Breast epithelium (tissue), 4 donors: ENCODE measurements at places on chromosomes 6 and 20. TPM values are rescaled to one million over a fixed set of nuclear protein-coding genes. Genes with fewer than 3 reads are reported as not detected.

GRCh38 chr6:46058951-46059350 lies 43.3 kb upstream of the CLIC5 start:
- DNase-seq: no peak

DNA sequence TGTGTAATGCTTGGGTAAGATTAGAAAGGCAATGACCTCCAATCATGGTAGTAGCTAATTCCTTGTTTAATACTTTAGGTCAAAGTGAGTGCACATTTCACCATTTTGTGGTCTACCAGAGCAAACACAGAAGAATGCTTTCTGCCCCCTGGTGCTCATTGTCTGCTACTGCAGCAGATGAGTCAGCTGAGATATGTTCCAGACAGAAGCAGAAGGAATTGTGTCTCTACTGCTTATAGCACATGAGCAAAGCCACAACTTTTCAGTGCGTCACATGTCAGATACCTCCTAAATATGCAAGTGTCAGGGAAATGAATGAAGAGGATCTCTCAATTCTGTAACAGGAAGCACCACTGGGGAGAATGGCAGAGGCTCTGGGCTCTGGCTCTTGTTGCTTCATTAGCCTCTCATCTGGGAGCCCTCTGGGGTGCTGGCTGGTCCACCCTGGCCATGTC lies 308.9 kb downstream of the ALDH8A1 start:
- DNase-seq: peak; percentile 79

DNA sequence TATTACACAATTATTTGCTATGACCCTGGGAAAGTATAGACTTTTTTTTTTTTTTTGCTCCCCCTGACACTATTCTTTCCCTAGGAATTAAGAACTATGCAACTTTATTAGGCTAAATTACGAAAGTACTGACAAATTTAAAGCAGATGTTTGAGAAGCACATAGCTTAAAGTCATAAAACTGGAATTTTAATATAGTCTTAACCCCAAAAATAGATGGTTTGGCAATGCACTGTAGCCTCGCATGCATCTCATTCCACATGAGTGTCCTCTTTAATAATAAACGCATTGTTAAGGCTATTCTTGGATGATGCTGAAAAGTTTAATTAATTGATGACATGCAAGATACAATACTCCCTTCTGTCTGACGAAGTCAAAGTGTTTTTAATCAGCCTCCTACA lies 49.3 kb downstream of the TBC1D7 start:
- no peak for DNase-seq

DNA sequence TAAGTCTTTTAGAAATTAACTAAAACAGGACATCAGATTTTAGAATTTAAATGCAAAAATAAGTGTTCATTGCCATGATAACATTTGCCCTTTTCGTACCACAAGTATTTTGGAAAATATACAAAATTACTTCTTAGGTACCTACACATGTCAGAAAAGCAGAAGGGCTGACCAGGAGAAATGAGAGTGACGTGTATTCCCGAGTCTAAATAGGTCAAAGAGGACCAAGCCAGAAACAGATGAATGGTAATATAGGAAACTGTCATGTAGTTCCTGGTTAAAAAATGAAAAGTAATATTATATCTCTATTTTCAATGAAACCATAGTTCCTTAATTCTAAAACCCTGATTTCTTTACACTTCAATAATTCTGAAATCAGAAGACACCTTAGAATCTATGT lies 126.2 kb downstream of the IPCEF1 start:
- no peak for DNase-seq

DNA sequence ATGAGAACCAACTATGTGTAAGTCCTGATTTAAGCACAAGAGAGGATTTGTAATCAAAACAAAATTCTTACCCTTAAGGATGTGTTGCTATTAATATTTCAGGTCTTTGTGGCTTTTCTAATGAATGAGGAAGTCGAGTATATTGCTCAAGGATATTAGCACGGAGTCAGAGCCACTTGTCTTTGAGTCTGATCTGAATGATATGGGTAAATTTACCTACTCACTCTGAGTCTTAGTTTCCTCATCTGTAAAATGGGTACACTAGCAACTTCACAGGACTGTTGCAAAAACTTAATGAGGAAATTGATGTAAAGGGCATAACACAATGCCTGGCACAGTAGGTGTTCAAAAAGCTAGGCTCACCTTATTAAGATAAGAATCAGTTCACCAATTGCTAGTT lies 30.0 kb upstream of the QKI start:
- DNase-seq: no peak

DNA sequence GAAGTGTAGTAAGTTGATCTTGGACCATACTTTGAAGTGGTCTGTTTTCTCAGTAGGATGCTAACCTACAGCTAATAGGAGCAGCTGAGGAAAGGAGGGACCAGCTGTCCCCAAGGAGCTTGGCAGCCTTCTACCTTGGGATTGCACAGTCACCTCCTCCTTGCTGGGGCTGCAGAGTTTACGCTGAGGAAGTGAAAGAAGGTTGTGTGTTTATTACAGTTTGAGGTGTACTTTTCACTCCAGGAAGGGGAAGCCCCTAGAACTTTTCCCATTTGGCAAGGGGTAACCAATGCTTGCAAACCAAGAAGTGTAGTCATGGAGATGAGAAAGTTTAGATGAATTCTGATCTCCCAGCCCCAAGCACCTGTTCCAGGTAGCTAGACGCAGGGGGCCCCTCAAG lies 58.8 kb downstream of the BMP6 start:
- DNase-seq: no peak

DNA sequence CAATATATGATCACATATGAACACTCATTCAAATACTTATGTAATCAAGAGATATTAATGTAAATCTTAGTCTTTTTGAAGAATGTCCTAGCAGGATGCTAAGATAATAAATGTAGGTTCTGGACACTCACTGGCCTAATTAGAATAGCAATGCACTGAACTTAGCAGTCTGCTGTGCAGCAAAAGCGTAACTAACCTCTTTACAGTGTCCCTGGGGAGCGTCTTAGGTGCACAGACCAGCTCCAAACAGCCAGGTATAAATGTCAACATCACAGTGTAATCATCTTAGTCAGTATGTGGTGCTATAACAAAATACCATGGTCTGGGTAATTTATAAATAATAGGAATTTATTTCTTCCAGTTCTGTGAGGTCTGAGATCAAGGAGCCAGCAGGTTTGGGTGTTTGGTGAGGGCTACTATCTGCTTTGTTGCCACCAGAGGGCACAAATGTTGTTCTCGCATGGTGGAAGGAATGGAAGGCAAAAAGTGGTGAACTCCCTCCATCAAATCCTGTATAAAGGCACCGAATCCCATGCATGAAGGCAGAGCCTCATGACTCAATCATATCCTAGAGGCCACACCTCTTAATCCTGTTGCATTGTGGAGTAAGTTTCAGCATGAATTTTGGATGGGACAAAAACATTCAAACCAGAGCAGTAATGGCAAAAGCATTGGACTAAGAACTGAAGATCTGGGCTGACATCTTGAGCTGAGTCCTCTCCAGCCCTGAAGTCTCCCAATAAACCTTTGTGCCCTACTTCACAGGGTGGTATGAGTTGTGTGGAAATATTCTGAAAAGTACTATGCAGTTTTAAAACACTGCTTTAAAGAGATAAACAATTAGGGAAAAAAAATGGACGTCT lies 41.8 kb upstream of the FOXO3 start:
- DNase-seq: no peak

DNA sequence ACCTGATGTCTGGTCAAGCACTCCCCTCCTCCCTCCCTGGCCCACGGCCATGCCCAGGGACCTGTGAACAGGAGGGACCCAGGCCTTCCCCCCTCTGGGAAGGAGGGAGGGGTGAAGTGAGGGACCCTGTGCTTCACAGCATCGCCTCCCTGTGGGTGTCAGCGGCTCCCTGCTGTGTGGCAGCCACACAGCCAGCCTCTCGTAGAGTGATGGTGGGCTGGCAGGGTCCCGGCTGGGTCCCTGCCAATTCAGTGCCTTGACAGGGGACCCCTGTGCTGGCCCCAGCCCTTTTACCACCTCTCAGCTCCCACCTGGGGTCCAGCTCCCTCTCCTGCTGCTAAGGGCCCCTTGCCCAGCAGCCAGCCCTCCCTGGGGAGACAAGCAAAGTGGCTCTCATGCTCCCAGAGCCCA lies 31.3 kb upstream of the GRM4 start:
- no peak for DNase-seq

- no peak for DNase-seq
These were observed 17.2 kb downstream of the SCUBE3 start for GRCh38 chr6:35230950-35231349.

- DNase-seq: no peak
These were observed 9.6 kb upstream of the RHAG start for GRCh38 chr6:49646130-49646824.

DNA sequence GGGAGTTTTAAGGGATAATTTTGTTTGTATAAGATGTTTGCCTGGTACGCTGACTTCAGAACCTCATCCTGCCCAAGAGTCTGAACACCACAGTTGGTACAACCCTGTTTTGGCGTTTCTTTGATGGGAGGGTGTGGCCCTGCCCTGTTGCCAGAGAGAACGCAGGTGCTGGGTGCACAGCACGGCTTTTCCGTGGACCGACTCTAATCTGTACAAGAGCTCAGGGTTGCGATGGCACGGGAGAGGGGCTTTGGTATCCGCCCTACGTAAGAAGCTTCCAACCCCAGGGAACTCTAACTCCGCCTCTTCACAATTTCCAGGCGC lies 1.3 kb downstream of the CYP24A1 start:
- DNase-seq: no peak

- no peak for DNase-seq
These were observed 28.6 kb upstream of the CDKN1A start for GRCh38 chr6:36649701-36650484.

- DNase-seq: no peak
These were observed 34.8 kb downstream of the SLC35D3 start for GRCh38 chr6:136956590-136957544.

GRCh38 chr20:3603108-3603507 lies 60.1 kb downstream of the GFRA4 start:
- no peak for DNase-seq

DNA sequence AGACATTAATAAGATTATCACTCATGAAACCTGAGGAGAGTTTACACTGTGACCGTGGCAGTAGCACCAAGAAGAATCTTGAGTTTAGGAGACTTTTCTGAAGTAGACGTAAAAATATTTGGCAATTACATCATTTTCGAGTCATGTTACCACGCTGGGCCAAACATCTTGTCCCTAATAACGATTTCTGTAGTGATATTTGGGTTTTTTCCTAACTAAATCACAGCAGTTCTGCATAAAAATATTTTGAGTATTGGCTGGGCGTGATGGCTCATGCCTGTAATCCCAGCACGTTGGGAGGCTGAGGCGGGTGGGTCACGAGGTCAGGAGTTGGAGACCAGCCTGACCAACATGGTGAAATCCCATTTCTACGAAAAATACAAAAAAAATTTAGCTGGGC lies 262.4 kb downstream of the PHF3 start:
- no peak for DNase-seq

DNA sequence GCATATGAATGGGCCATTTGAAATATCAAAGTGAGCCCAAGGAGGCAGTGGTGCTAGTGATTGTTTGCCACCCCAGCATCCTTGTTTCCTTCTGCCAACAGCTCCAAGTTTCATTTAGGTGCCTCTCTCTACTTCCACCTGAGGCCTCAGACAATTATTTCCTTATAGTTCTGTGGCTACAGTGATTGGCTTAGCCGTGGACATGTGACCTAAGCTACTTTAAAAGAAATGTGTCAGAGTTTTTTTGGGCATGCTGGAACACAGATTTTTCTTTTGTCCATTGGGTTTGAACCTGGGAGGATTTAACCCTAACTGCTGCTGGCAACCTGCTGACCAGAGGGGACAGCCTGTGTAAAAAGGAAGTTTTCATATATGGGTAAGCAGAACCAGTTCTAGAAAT lies 319.4 kb downstream of the CD109 start:
- DNase-seq: no peak

DNA sequence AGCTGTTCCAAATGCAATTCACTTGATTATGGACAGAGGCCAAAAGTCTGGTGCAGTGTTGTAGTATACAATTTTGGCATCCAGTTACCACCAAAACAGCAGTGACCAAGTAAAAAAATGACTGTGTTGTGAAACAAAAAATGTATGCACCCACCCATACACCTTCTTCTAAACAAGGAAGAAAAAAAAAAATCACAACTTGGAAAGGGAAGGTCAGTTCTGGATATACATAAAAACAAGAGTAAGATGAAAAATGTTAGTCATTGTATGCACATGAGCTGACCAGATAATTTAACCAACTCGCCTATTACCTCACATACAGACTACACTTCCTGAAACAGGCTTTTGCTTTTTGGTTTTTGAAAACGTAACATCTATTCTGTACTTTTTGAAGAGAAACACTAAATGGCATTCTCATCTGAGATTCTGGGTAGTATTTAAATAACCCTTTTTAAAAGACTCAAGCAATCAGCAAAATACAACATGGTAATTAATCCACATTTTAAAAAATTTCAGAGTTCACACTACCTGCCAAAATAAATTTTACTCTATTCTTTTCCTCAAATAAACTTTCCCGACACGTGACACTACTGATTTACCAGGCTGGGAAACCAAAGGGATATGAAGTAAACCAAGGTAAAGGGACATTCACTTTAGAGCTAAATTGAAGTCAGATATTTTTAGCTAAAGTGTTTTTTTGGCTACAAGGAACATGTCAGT lies 141.6 kb upstream of the SHLD1 start:
- no peak for DNase-seq

DNA sequence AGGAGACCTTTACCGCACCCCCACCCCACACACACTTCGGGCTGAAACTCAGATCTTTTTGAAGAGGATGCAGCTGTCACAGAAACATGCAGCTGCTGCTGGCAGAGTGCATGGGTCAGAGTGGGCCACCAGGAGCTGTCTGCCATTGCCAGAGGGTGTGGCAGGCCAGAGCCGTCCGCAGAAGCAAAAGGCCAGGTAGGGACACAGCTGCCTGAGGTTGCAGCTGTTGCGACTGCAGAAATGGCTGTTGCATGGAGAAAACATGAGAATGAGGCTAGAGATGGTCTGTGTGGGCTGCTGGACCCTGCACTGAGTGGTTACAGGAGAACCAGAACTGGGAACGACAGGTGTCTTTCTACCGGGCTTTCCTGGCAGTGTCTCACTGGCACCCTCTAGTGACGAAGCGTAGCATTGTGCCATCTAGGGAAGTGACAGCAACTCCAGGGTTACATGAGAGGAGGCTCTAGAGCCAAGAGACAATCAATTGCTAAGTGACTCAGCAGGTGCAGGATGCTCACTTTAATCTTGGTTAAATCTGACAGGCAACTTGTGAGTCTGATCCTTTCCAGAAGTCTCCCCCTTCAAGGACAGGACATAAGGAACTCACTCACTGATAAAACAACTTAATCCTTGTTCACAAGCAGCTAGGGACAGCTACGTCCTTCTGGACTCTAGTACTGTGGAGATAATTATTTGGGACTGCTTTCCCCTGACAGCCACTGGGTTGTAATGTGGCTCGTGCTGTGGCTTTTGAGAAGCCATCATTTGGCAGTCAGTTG lies 29.1 kb upstream of the SERPINB9 start:
- peak; percentile 75 for DNase-seq

KHDC1 gene
- 0.66 TPM for total RNA-seq

GHRH gene
- not detected for total RNA-seq

FLRT3 gene
- under 0.01 TPM for total RNA-seq

C20orf141 gene
- total RNA-seq: not detected

SMLR1 gene
- not detected for total RNA-seq

CFAP61 gene
- total RNA-seq: 0.33 TPM

COL21A1 gene
- total RNA-seq: 0.80 TPM

POPDC3 gene
- not detected for total RNA-seq

ADGRF4 gene
- 0.15 TPM for total RNA-seq

HSPA1L gene
- total RNA-seq: 1.3 TPM

WFDC6 gene
- total RNA-seq: not detected

IBTK gene
- 25.6 TPM for total RNA-seq

ABHD12 gene
- total RNA-seq: 67.7 TPM

CUL7 gene
- total RNA-seq: 19.3 TPM

GDAP1L1 gene
- not detected for total RNA-seq

C6orf15 gene
- not detected for total RNA-seq

TRERF1 gene
- total RNA-seq: 5.4 TPM
